Hematopoietic multipotent progenitor cell treated with erythropoietin and hydrocortisone succinate and interleukin-3 and kit ligand, for 6 days (in vitro differentiated cells): ENCODE measurements at places on chromosomes 4 and X.

GRCh38 chr4:7519638-7520376, 85.1 kb upstream of the PSAPL1 start:
- DNase-seq: no peak

- DNase-seq: no peak
Measured at GRCh38 chr4:26821677-26822503, 38.8 kb upstream of the STIM2 start.

GRCh38 chrX:70554081-70554480, 109.4 kb downstream of the DLG3 start:
- peak; percentile 6 for DNase-seq

DNA sequence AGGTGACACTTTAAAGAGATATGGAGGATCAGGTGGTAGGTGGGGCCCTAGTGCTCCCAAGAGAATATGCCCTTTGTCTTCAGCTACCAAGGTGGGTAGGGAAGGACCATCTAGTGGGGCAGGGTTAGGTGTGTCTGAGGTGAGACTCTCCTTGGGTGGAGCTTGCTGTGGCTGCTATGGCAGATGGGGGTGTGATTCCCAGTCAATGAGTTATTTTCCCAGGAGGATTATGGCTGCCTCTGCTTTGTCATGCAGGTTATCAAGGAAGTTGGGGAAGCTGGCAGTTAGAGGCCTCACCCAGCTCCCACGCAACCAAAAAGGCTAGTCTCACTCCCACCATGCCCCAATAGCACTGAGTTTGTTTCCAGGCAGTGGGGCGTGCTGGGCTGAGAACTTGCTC, 18.0 kb upstream of the SPIN2A start:
- DNase-seq: no peak

GRCh38 chrX:107750861-107751445, 24.6 kb downstream of the TSC22D3 start:
- DNase-seq: no peak

- DNase-seq: peak; percentile 87
Measured at GRCh38 chr4:173025131-173025530, 143.5 kb upstream of the GALNT7 start.

DNA sequence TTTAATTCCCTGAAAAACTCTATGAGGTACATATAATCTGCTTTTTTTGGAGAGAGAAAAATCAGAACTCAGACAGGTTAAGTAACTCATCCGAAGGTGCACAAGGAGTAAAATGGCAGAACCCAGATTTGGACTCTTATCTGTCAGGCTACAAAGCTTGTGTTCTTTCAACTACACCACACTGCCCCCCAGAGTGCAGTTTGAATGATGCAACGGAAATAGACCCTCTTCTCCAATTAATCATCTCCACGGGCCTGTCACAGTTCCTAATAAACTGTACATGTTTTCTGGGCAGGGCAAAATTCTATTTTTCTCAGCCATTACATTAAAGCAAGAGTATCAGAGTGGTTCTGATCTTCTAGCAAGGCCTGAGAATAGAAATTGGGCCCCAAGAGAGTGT, 35.3 kb upstream of the DCX start:
- DNase-seq: peak; percentile 47

DNA sequence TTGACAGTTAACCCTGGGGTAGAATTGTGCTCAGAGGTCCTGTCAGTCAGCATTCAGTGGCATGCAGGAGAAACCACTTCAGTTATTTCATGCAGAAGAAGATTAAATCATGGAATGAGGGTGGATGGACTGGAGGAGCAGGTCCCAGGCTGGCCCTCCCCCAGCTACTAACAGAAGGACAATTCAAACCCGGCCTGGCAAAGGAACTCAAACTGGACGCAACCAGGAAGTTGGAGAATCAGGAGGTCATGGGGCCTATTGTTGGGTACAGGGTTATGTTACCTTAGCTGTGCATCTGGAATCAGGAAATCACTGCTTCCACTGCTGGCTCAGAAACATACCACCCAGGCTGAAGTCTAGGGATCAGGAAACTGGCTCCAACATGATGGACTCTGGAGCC, 121.4 kb downstream of the GPAT3 start:
- no peak for DNase-seq

DNA sequence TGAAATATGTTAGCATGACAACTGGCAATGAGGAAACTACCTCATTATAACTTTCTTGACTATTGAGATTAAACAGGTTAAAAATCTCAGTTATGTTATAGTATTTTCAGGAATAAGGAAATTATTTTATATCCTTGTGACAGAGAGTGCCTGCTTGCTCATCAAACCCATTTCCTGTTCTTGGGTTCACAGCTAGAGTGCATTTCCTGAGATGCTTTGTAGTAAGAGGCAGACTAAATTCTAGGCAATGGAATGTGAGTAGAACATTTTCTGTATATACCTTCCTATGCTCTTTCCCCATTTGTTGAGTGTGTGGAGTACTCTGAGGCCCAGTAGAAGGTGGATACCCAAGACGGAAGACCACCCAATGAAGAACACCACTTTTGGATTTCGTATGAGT, 96.9 kb upstream of the CASK start:
- no peak for DNase-seq

GRCh38 chr4:41122775-41123174, 91.6 kb downstream of the APBB2 start:
- no peak for DNase-seq

- DNase-seq: peak; percentile 27
Measured at GRCh38 chr4:172147687-172148086, 334.5 kb downstream of the GALNTL6 start.

- no peak for DNase-seq
Measured at GRCh38 chrX:134706138-134706537, 47.9 kb upstream of the PLAC1 start.

- no peak for DNase-seq
Measured at GRCh38 chr4:13777341-13777740, 149.8 kb upstream of the BOD1L1 start.

GRCh38 chr4:6180841-6181631, 19.3 kb downstream of the JAKMIP1 start:
- DNase-seq: no peak

DNA sequence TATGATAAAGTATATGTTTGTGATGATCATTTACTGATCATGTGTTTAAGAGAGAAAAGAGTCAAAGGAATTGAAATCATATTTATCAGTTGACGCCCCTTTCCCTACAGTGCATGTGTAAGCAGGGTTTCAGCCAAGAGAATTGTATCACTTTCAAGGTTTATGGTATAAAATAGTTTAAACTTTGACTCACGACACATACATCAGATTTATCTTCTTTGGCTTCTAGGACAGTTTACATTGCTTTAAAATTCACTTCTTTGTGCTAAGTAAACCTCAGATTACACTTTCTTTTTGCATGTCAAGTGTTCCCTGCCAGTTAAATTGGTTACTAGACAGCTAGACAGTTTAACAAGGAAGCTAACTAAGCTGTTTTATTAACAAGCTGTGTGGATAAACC, 86.3 kb upstream of the MYOZ2 start:
- no peak for DNase-seq

- DNase-seq: no peak
Measured at GRCh38 chr4:166274775-166275174, 401.7 kb downstream of the TLL1 start.

GRCh38 chrX:110322603-110323002, 4.7 kb upstream of the AMMECR1 start:
- DNase-seq: no peak

DNA sequence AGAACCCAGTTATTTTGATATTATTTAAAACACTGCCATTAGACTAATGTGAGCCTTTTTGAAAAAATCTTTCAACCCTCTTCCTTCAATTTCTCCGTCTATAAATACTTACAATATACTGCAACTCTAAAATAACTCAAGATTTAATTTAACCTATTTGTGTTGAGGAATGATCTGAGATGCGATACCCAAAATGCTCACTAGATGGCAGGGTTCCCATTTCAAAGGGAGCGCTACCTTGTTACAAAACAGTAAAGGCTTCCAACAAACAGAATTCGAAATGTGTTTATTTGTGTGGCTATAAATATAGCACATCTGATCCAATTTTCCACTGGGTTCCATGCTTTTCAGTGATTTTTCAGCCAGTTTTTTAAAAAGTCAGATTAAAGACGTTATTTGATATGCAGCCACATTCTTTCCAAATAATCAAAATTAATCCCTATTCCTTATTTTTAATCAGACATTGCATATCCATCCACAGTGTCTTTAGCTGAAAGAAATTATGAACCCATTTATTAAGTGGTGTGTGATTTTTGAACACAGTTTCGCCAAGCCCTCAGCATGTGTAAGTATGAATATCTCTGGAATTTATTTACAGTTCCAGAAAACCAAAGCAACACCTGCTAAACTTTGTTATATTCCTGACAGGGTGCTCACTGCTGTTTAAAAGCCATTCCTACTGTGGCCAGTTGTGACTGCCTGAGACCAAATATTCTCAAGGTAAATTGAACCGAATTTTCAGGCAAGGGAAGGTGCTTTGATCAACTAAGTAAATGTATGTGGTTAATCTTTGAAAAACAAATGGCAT, 668.0 kb upstream of the LCORL start:
- peak; percentile 64 for DNase-seq

- no peak for DNase-seq
Measured at GRCh38 chr4:101191302-101192098, 155.8 kb downstream of the PPP3CA start.

DNA sequence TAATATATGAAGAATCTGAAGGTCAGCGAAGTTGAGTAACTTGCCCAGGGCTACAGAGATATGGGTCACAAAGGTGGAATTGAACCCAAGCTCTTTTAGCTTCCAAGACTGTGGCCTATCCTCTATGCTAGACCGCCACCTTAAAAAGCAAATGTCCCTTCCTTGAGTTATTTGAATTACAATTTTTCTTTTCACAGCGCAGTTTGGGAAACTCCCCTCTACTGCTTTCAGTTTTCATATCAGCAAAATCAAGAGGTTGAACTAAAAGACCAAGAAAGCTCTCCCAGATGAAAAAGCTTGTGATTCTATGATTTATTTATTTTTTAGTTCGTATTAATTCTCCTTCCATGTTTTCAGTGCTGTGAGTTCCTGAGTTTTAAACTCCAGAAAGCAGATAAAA, 174.5 kb upstream of the C1QTNF7 start:
- DNase-seq: no peak

DNA sequence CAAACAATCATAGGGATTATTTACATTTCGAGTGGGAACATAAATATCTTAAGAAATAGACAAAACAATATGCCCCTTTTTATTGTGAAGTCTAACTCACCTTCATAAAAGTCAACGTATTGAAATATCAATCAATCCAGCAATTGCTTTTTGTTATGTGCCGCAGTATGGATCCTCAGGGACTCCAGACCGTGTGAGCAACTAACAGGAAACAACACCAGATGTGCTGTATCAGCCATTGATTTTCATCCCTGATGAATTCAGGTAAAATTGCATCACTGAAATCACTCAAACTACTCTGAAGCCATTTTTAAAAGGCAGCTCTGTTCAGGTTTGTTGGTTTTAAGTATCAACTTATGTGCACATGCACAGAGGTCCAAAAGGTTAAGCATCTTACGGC, 197.3 kb upstream of the FAT1 start:
- DNase-seq: no peak

- DNase-seq: no peak
Measured at GRCh38 chr4:4269331-4269731, 20.6 kb downstream of the LYAR start.

DNA sequence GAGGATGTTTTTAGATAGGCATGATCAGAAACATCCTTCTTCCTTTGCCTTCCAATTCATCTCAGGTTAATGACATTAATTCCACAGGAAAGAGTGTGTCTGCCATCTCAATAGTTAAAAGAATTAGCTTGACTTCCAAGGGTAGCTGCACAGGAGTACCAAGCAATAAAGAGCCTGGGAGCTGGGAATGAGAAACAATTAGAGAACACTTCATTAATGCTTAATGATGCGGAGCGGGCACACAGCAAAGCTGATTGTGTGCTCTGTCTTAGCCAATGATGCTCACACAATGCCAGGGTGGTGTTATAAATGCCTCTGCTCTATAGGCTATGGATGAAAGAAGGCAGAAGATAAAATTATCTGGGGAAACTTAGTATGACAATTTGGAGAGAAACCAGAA, 1052.5 kb upstream of the LCORL start:
- no peak for DNase-seq

DNA sequence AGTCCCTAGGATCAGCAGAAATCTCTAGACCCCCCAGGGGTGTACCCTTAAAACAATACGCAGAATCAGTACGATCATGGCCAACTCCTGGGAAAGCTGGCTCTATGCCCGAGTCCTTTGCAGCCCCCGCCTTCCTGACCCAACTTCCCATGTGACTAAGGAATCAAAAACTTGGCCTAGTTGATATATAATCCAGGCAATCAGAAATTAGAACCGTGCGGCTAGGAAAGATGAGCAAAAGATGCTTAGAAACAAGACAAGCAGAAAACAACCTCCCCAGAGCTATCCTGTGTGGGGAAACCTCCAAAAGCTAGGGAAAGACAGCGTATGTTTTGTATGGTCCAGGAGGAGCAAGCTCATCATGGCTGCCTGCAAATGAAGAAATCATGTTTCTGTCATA, 110.0 kb downstream of the PPARGC1A start:
- no peak for DNase-seq

- DNase-seq: no peak
Measured at GRCh38 chr4:24775032-24775605, 20.3 kb upstream of the SOD3 start.

- DNase-seq: no peak
Measured at GRCh38 chrX:112614640-112615039, 65.1 kb downstream of the LHFPL1 start.

DNA sequence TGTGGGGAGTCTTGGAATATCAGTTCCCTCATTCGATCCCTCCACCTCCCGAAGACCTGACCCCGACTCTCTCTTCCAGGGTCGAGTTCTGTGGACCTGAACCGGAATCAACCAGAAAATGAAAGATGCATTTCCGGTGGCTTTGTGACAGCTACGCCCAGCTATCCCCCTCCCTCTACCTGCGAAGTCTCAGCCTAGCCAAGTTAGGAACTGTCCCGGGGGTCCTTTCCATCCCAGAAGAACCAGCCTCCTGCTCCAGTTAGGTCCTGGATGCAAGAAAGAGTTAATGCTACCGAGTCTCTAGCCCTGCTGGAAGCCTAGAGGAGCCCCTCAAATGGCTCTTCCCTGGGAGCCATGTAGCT, 13.4 kb upstream of the ETDC start:
- no peak for DNase-seq

DNA sequence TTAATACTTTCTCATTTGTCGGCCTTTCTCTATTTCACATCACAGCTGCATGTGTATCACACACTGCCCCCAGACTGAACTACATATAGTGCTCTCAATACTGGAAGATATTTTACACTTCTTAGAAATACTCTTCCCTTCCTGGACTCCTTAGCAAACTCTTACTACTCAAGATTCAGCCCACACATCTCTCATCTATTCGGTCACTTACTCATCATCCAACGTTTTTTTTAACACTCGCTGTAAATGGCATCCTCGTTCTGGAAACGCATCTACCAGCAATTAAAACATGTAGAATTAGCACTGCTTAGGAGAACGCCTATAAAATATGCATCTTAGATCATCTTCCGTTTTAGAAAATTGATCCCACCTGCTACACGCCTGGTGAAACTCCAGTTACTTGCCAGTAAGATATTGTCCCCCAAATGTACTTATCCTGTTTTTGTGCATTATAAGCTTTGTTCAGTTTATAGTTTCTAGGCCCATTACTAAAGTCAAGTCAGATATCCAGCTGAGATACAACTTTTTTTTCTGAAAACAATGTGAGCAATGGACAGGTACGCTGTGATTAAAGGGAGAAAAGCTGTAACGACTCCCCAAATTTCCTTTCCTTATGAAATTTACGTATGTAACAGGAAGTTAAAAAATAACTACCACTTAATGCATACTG, 1.0 kb downstream of the LRP2BP start:
- peak; percentile 17 for DNase-seq

GRCh38 chrX:16589826-16590225, 60.1 kb upstream of the S100G start:
- no peak for DNase-seq

- DNase-seq: no peak
Measured at GRCh38 chr4:4413806-4414205, 26.9 kb downstream of the NSG1 start.
